T-helper 22 cell (primary cell): ENCODE measurements at places on chromosomes 12 and 14.

DNA sequence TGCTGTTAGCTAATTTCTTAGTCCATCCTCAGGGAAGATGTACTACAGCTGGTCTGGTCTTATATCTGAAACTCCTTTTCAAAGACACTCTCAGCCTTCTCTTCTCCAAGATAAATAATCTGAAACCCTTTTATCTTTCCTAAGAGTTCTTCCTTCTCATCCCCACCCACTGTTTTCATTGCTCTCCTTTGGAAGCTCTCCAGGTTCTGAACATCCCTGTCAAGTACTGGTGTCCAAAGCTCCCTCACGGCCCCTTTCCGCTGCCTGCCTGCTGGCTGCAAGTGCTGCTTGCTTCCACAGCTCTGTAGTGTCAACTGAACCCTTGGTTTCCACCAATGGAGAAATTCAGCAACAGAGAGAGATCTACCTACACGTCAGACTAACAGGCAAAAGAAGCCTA lies 6.6 kb upstream of the SLC6A13 start:
- no peak for DNase-seq

DNA sequence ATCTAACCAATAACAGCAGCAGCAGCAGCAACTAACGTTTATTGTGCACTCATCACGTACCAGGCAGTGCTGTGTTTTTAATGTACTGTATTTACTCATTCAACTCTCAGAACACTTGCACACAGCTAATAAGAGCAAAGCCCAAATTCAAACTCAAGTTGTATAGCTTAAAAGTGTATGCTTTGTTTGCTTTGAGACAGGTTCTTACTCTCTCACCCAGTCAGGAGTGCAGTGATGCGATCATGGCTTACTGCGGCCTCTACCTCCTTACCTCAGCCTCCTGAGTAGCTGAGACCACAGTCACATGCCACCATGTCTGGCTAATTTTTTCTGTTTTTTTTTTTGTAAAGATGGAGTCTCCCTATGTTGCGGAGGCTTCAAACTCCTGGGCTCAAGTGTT lies 105.4 kb downstream of the PAPLN start:
- no peak for DNase-seq

DNA sequence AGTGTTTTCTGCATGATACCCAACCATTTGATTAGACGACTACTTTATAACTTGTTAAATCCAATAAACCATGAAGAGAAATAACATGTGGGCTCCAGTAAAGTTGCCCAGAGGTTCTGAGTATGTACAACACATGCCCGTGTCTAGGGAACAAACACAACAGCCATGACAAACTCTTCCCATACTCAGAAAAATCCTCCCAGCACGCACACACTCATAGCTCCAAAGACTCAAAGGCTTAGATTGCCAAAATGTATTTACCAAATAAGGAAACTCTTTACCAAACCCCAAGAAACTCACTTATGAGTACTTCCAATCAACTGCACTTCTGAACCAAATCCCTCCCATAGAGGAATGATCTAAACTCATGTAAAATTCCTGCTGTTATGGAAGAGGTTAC lies 17.3 kb downstream of the SART3 start:
- no peak for DNase-seq

DNA sequence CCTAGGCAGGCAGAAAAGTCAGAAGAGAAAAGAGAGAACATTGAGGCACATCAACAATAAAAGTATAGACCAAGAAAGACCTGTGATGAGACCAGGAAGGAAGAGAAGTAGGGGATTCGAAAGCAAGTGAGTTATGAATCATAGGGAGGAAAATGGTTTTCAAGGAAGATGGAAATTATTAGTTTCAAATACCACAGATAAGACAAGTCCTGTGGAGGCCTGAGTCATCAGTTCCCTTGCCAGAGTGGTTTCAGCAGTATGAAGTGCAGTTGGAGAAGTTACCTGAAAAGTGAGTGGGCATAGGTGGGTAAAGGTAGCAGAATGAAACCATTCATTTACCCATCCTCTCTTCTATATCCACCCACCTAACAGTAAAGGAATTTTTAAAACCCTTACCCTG lies 25.2 kb upstream of the TSPAN8 start:
- no peak for DNase-seq

DNA sequence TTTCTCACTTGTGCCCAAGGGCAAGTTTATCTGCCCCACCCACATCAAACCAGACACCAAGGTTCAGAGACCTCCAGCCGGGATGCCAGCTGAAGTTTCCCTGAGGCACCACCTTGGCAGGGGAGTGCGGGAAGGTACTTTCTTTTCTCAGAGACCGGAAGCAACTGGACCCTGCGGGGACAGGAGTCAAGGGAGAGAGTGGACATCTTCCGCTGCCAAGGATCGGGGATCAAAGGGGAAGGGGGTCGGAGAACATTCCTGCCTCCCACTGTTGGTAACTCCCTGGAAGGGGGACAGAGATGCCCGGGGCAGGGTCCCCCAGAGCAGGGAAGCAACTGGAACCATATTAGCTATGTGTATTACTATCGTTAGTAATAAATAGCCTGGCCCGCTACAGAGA lies 161.8 kb downstream of the DICER1 start:
- DNase-seq: no peak

DNA sequence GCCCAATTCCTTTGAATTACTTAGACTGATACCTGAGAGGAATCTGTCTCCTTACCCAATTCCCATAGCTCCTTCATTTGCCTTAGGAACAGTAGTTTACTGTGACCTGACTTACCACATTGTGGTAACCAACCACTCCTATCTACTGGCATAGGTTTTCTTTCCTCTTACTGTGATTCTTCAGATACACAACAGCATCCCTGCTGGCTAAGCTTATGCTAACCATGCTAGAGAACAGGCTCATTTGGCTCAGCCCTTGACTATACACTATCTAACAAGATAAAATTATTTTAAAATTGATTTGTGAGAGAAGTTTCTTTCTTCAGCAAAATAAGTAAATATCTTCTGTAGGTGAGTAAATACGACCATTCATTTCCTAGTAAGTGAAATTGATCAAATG lies 320.4 kb upstream of the DDHD1 start:
- no peak for DNase-seq
